ENCODE measurements at places on chromosomes 12 and 14. TPM values are rescaled to one million over a fixed set of nuclear protein-coding genes. Genes with fewer than 3 reads are reported as not detected.

The MGST1 gene
- total RNA-seq: 13.6 TPM

The CRIP1 gene
- 0.68 TPM for total RNA-seq

The ADAMTS20 gene
- total RNA-seq: not detected

The ING4 gene
- total RNA-seq: 61.1 TPM

The TAS2R42 gene
- not detected for total RNA-seq

The ARMH4 gene
- total RNA-seq: 2.0 TPM

The TMEM132C gene
- not detected for total RNA-seq

The NEUROD4 gene
- total RNA-seq: not detected

The RPL6 gene
- 1,050 TPM for total RNA-seq

The SERPINA10 gene
- total RNA-seq: not detected

The SRGAP1 gene
- 12.9 TPM for total RNA-seq

The RTL1 gene
- not detected for total RNA-seq

GRCh38 chr12:121282072-121282742 lies 14.3 kb downstream of the CAMKK2 start:
- DNase-seq: no peak

GRCh38 chr12:113204804-113205203 lies 16.5 kb upstream of the TPCN1 start:
- DNase-seq: no peak

GRCh38 chr14:39847194-39847593 lies 415.0 kb upstream of the FBXO33 start:
- DNase-seq: no peak

GRCh38 chr12:132608231-132609171 lies 1.9 kb downstream of the LRCOL1 start:
- peak; percentile 51 for DNase-seq

DNA sequence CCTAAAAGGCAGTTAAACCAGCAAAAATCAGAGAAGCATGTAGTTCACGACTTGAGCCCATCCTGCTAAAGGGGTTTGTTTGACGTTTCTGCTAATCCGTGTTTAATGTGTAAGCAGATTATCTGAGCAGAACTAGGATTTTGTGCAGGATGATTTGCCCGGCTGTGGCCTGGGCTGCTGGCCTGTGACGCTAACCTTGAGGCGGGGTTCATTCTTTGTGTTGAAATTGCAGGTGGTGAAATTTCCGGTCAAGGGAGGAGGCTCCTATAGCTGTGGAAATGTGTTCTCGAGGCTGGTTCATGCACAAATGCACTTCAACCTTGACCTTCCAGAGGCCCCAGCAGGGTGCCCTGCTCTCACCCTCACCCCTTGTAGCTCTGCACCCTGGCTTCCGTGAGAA lies 63.7 kb downstream of the SLC24A4 start:
- DNase-seq: no peak

GRCh38 chr14:103155826-103156394 lies 32.6 kb downstream of the TNFAIP2 start:
- no peak for DNase-seq

DNA sequence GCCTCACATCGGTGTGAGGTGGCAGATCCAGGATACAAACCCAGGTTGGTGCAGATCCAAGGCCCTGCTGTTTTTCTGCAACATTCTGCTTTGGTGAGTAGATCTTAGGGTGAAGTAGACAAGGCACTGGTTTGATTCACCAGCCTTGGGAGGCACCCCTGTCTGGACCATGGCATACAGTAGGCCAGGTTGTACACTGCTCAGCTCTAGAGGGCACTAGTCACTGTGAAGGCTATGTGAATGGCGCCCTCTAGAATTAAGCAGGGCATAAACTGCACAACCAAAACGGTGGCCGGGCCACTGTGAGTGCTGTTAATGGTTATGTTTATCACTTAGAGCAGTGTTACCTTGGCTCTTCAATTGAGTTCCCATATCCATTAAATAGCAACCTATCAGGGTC lies 280.6 kb upstream of the PWP1 start:
- peak; percentile 54 for DNase-seq

GRCh38 chr12:46390304-46390703 lies 17.7 kb upstream of the SLC38A2 start:
- no peak for DNase-seq

- DNase-seq: peak; percentile 23
Measured at GRCh38 chr12:90959032-90959431, 4.1 kb upstream of the CCER1 start.

GRCh38 chr14:51889851-51890250 lies 29.4 kb downstream of the GNG2 start:
- peak; percentile 85 for DNase-seq

DNA sequence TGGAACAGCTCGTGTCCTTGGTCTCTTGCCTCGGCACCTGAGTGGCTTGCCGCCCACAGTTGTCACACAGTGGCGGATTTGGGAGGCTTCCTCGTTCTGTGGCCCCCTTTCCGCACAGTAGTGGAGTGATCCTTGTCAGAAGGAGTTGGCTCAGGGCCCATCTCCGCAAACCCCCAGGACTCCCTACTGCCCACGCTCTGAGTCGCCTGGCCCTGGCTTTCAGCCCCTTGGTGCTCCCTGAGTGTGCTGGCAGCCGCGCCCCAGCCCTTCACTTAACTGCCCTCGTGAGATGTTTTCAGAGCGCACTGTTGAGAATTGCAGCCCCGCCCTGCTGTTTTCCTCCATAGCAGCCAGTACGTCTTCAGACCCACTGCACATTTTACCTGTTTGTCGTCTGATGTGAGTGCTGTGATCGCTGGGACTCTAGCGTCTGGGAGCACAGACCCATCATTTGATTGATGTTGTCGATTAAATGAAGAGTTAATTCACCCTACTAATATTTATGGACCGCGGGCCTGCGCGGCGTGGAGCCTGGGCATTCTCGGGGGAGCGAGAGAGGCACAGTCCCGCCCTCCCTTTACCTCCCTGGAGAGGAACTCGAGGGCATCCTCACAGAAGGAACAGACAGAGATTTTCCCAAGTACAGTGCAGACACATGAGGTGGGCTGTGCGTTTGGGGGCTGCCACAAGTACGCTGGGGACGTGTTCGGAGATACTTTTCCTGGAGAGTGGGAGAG lies 91.8 kb downstream of the DDX51 start:
- no peak for DNase-seq

GRCh38 chr12:17456486-17456885 lies 633.5 kb downstream of the RERGL start:
- no peak for DNase-seq

- DNase-seq: no peak
Measured at GRCh38 chr12:123453165-123453564, 4.8 kb upstream of the SNRNP35 start.

DNA sequence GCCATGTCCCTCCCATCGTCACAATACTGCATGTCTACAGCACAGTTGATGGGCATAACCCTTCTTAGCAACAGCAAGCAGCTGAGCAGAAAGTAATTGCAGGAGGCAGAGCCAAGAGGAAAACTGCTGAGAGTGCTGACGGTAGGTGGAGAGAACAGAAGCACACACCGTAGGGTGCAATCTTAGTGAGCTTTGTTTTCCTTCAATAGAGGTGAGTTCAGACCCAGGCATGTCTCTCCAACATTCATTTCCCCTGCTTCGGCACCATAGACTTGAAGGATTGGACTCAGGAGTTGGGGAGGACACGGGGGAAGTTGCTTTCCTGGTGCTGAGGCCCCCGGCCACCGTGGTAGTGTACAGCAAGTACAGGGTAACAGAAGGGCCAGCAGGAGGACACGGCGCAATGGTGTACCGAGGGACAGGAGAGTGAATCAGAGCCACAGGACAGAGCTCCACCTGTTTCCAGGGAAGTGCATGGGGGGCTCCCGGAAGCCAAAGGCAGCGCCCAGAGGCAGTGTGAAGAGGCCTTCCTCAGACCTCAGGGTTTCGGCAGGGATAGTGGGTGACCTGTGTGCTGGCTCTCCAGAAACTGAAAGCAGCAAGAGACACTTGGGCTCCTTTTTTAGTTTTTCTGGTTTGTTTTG lies 36.3 kb upstream of the SINHCAF start:
- DNase-seq: no peak

DNA sequence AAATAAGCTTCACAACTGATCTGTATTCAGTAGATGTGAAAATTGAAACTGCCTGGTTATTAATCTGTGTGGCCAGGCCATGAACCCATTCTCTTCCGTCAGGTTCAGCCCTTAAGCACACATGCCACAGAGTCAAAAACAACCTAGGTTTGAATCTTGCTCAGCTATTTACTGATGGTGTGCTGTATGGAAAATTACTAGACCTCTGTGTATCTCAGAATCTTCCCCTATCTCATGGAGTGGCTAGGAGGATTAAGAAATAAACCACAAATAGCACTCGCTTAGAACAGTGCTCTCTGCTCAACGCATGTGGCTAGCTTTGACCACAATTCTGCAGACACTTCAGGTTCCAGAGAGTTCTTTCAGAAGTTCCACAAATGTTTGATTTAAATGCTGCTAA lies 240.7 kb upstream of the PLEKHG7 start:
- no peak for DNase-seq

DNA sequence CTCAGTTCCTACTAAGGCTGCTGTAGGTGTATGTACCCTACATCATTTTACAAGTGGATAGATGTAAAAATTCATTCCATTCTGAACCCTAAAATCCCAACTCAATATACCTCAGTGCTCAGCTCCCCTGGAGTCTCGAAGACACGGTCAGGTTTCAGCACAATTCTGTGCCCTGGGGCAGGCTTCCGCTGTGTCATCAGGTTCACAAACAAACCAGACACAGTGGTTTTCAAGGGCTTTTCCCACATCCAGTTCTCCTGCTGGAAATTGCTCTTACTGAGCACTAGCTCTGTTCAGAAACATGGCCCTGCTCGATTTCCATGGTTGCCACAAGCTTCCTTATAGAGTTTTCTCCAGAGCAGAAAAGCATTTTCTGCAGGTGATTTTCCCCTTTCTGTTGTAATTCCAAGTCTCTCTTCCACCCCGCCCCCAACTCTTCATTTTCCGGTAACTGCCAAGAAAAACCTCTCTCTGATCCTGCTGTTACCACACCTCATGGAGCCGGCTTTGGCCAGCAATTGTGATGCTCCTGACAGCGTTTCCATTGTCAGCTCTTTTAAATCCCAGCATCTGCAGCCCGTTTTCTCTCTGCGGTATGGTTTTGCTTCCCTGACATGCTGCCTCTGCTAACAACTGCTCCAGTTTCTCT lies 483.0 kb upstream of the CCDC196 start:
- DNase-seq: no peak

GRCh38 chr12:113766879-113767878 lies 198.9 kb downstream of the RBM19 start:
- peak; percentile 4 for DNase-seq

Data from dermis blood vessel endothelial cell (primary cell).